CD4-positive, alpha-beta T cell treated with Interleukin-10 for 1 hour (primary cell): ENCODE measurements at places on chromosomes 7 and 10.

- DNase-seq: no peak
These were observed 671.1 kb upstream of the GRM3 start for GRCh38 chr7:85972504-85973141.

DNA sequence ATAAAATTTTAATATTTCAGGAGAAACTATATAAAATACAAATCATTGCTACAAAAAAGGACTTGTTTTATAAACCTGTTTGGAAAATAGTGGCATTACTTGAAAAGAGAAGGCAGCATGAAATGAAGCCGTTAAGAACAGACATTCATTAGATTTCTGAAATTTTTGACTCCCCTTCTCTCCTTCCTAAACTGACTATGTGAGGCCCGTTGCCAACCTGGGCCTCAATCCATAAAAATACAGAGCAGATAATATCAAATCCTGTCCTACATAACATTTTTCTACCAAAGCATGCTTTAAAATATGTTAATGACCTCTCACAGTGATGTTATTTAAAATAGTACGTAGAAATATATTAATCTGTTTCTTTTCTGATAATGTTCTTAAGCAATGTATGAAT, 34.5 kb upstream of the ING3 start:
- no peak for DNase-seq

DNA sequence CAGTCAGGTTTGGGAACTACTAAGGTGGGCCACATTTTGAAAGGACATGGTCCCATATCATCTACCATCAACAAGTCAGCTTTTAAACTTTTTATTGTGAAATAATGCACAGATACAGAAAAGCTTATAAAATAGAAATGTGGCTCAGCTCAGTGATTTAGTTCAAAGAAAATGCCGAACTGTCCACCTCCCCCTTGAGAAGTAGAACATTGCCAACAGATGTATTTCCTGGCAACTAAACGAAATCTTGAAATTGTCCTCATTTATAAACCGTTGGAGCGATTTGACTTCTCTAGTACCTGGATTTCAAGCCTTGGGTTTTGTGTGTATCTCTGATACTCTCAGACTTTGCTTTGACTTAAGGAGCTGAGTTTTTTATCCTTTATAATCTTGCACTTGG, 32.7 kb upstream of the SMNDC1 start:
- no peak for DNase-seq

DNA sequence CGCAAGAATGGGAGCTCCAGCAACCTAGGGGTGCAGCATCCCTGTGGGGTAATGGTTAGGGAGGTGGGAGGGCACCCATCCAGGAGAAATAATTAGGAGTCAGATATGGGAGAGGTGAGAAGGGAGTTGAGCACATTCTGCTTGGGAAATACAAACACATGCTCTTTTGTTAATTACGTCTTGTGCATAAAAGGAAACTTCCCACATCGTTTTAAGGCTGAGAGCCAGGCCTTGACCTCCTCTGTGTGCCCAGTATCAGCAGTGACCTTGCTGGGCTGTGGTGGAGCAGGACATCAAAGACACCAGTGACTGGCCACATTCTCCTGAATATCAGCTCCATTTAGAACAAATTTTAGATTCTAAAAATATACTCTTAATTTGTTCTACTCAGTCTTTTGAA, 22.6 kb downstream of the AKR1C4 start:
- DNase-seq: no peak

DNA sequence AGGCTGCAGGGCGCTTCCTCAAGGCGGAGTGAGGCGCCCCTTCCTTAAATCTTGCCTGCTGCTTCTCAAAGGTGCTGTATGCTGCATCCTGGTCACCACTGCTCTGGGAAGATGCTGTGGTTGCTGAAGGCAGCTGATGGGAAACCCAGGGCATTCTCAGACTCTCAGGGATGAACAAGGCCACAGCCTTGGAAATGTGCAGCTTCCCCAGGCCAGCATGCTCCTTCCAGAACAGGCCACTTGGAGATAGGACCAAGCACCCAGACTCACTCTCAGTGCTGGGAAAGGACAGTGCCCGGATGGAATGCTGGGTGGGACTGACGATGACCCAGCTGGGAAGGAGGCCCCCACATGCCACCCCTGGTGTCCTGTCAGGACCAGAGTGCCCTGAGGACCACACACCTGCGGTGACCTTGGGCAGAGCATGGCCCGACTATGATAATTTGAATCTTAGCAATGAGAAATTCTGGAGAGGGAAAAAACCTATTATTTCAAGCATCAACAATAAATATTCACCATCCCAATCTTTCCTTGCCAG, 235.5 kb downstream of the TNS3 start:
- DNase-seq: no peak

DNA sequence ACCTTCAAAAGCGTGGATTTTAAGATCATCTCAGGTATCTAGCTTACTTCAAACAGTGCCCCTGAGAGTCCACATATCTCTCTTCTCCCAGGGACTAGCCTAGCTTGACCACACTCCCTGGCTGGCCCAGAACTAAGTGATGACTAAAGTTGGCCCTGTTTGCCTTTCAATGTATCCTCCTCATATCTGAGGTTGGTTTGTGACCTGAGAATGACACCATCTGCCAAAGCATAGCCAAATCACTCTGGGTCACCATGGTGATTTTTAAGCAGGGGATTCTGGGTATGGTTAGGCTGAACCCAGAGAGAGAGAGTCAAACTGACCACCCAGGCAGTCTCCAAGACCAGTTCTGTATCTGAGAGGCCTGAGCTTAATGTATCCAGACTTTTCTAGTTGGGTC, 16.2 kb downstream of the CNNM1 start:
- no peak for DNase-seq

DNA sequence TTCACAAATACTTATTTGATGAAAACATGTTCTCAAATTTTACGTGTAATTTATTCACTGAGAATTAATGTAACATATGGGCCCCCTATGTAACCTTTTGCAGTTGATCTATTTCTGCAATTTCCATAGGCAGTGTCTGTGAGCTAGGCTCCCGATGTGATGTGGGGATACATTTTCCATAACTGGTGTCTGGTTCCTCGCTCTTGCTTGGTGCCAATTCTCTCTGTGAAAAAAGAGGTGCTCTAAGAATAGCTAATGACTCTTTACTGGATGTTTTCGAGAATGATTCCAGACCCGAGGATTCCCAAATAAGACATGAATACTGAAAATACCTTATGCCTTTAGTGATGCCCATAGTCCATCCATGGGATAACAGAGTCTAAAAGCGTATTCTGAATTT, 286.7 kb upstream of the FZD8 start:
- DNase-seq: no peak

- DNase-seq: no peak
These were observed 1.2 kb upstream of the PLXNA4 start for GRCh38 chr7:132577206-132578049.

GRCh38 chr7:120996333-120996987, 7.9 kb downstream of the CPED1 start:
- peak; percentile 63 for DNase-seq

DNA sequence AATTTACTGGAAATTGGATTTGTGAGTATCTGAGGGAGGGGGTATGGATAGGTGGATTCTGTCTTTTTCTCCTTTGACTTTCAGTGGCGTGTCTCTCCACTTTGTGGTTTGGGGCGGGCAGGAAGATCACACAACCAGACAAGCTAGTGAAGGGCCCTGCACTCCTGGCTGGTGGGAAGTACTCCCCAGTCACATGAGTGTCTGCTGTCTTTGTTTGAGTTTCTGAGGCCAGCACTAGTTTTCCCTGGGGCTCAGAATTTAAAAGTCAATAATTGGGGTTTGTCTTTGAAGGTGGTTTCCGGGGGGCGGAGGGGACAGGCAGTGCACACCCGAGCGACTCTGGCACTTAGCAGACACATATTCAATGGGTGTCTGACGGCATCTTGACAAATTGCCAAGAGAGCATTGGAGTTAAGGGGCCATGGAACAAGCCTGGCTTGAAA, 120.1 kb downstream of the WDFY4 start:
- DNase-seq: no peak

- DNase-seq: no peak
These were observed 961.5 kb downstream of the PCDH15 start for GRCh38 chr10:53839440-53840039.

GRCh38 chr10:63388421-63389031, 77.3 kb downstream of the JMJD1C start:
- peak; percentile 47 for DNase-seq

GRCh38 chr10:116307455-116307854, 16.8 kb upstream of the CCDC172 start:
- DNase-seq: no peak

DNA sequence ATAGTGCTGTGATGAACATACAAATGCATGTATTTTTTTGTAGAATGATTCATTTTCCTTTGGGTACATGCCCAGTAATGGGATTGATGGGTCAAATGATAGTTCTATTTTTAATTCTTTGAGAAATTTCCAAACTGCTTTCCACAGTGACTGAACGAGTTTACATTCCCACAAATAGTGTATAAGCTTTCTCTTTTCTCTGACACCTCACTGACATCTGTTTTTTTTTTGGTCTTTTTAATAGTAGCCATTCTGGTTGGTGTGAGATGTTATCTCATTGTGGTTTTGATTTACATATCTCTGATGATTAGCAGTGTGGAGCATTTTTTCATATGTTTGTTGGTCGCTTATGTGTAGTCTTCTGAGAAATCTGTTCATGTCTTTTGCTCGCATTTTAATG, 195.0 kb upstream of the AGK start:
- no peak for DNase-seq

- no peak for DNase-seq
These were observed 140.8 kb downstream of the GLCCI1 start for GRCh38 chr7:8109196-8110022.

GRCh38 chr10:43856299-43856698, 207.6 kb upstream of the ZNF32 start:
- DNase-seq: no peak

GRCh38 chr10:126207851-126208250, 180.4 kb downstream of the ADAM12 start:
- DNase-seq: no peak

- DNase-seq: no peak
These were observed 3.4 kb downstream of the STAM start for GRCh38 chr10:17647326-17647725.

GRCh38 chr10:14772399-14772798, 2.3 kb downstream of the FAM107B start:
- DNase-seq: no peak

DNA sequence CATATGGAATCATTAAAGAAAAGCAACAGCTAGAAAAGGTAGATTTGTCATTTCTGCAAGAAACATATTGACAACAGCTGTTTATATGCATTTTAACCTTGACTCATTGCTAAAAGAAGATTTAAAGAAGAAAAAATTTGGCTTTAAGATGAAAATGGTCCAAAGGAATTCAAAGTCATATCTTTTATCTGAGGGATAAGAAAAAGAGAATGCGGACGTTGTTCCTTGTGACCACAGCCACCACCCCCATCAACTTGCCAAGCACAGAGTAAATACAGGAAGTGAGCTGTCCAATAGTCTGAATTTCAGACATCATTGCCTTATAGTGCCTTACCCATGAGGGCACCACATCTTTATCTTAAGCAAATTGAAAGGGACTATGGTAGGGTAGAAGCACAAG, 7.3 kb upstream of the CRPPA start:
- no peak for DNase-seq

GRCh38 chr7:152762056-152762455, 2.5 kb downstream of the ACTR3B start:
- DNase-seq: no peak

- no peak for DNase-seq
These were observed 361.8 kb downstream of the PLXNA4 start for GRCh38 chr7:132214452-132214851.
